SK-N-MC (cell line): ENCODE measurements at places on chromosomes 6 and 20.

DNA sequence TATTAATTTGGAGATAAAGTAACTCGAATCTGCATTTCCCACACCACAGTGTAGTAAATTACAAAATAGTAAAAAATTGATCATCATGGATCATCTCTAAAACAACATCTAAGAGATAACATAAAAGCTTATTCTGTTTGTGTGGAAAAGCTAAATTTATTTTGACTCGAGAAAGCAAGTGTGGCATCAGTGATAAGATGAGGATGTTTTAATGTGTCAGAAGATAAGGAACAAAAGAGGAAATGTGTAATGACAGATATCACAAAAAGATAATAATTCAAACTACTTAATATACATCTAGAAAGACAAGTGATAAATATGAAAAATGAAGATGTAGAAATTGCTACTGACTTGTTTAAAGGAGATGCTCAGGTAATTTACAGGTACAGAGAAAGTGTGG lies 74.1 kb downstream of the DNAH8 start:
- no peak for DNase-seq

GRCh38 chr6:36678488-36679042 lies at the start of gene CDKN1A:
TSS of gene CDKN1A (plus strand) at chr6:36678714. CDS start at chr6:36684102, 5,388 bp downstream.
- no peak for DNase-seq

GRCh38 chr6:10030942-10031537 lies 383.8 kb downstream of the TFAP2A start:
- DNase-seq, result no peak

DNA sequence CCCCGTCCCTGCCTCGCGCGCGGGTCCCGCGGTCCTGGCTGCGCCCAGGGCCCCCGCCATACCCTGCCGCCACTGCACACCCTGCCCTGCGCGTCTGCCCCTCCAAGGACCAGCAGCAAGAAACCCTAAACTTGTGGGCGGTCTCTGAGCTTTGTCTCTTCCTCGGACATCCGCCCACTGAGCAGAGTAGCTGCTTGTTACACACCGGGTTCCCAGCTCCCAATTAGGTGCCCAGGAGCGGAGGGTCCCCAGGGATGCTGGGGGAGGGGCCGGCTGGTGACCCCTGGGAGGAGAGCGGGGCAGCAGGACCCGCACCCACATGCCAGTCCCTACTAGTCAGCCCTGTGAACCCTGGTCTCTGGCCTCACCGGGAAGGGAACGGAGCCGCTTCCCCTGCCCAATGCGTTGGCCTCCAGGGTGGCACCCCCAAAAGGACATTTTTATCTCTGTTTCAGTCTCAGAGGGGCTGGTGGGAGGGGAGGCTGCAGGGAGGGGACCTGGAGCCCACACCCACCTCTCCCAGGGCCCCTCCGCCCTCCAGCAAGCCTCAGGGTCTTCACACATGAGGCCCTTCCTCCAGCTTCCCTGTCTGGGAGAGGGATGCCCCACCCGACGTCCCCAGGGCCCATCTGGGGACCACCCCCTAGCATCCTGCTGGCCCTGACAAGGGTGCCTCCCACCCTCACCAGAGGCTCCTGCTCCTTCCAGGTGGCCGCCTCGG lies 10.5 kb downstream of the STMN3 start:
- DNase-seq, result no peak

DNA sequence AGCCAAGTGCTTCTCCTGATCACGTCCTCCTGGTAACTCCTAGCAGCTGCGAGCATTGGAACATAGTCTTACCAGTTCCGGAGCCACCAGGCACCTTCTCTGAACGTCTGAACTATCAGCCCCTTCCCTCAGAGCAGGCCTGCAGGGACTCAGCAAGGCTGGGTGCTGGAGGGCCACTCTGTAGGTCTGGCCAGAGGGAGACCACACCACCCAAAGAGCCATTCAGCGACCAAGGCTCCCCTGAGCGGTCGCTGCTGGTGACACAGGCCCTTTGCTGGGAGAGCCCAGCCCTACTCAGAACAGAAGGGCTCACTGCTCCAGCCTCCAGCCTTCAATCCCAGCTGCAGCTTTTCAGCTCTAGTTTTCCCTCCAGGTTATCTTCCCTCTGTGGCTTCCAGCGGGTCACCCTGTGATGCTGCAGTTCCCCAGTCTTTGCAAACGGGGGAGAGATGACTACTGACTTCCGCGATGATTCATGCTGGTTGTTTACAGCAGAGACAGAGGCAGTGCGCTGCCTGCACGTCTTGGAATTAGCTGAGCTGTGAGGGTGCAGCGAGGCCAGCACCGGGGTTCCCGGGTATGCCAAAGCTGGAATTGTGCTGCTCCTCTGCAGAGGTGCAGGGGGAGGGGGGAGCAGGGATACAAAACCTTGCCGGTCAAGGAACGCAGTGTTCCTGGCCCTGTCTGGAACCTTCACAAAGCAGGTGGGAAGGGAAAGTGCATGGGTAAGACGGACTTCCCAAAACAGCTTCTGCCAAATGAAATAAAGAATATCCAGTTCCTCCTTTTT lies 161.4 kb downstream of the LY86 start:
- DNase-seq, result no peak

DNA sequence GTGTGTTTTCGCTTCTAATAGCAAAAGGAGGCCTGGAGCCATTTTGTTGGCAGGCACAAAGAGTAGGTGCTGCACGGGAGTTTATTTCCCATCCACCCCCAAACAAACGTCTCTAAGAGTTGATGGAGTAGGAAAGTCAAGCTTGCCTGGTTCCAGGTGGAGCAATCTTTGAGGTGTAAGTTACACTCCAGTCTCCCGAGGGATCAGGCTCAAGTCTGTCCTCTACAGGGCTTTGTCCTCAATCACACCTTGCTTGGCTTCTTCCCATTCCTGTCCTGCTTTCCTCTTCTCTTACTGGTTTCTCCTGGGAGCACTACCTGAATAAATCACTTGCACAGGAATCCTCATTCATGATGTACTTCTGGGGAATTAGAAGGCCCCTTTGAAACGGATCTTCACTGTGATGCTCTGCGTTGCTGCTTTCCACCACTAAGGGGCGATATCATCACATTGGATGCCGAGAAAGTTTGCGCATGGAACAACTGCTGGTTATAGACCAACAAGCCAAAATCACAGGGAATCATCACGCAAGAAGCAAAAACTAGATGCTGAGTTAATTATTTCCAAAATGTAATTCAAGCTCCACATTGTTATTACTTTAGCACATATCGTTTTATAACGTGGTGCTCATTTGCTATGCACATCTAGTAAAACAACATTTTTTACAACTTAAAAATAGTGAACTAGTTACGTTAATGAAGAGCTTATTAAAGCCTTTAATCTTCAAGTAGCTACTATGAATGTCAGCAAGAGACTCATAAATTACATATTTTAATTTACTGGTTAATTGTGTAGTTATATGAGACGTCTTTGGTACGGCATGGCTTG lies 156.8 kb downstream of the DNAH8 start:
- DNase-seq, result peak; percentile 16

DNA sequence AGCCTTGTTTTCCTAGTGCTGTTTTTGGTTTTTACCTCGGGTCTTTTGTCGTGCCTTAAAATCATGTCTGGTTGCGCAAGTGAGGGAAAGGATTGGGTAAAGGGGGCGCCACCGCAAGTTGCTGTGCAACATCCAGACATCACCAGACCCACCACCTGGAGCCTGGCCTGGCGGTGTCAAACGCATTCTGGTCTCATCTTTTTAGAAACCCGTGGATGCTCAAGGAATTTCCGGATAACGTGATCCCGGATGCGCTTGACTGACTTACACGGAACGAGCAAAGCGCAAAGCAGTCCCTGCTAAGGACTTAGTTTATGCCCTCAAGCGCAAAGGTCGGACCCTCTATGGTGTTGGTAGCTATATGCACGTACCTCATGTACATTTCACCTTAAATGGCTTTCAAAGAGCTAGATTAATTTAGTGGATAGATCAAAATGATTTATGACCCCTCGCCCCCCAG lies 105.2 kb downstream of the OR2B2 start:
- no peak for DNase-seq

- DNase-seq, result no peak
These were observed 1.0 kb downstream of the BFSP1 start for GRCh38 chr20:17530153-17530552.

- no peak for DNase-seq
These were observed 21.7 kb downstream of the MAP1LC3A start for GRCh38 chr20:34579979-34580940.

DNA sequence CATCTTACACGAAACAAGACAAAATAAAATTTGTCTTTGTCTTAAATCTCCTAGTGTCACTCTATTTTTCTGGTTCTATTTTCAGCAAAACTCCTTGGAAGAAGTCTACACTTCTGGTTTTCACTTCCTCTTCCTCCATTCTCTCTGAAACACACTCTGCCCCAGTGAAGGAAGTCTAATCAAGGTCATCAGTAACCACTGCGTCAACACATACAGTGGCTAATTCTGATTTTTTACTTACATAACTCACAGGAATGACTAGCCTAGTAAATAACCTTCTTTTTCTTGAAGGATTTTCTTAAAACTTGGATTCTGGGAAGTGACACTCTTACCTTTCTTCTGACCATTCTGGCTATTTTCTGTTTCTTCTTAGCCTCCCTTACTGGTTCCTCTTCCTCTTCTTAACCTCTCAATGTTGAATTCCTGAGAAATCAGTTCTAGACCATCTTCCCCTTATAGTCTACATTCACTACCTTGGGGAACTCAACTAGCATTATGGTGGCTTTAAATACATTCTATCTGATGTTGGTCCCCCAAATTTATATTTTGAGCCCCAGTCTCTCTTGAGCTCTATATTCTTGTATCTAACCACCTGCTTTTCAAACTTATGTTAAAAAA lies 37.5 kb downstream of the AIG1 start:
- DNase-seq, result no peak

DNA sequence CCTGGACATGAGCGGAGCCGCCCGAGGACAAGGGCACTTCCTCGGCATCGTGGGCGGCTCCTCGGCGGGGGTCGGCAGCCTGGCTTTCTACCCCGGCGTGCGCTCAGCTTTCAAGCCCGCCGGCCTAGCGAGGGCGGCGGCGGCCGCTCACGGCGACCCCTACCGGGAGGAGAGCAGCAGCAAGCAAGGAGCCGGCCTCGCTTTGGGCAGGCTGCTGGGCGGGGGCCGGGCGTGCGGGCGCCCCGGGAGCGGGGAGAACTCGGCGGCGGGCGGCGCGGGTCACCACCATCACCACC lies 6.7 kb downstream of the PRDM13 start:
- DNase-seq, result no peak
